ENCODE measurements at places on chromosomes 7 and 10. TPM values are rescaled to one million over a fixed set of nuclear protein-coding genes. Genes with fewer than 3 reads are reported as not detected.

DNA sequence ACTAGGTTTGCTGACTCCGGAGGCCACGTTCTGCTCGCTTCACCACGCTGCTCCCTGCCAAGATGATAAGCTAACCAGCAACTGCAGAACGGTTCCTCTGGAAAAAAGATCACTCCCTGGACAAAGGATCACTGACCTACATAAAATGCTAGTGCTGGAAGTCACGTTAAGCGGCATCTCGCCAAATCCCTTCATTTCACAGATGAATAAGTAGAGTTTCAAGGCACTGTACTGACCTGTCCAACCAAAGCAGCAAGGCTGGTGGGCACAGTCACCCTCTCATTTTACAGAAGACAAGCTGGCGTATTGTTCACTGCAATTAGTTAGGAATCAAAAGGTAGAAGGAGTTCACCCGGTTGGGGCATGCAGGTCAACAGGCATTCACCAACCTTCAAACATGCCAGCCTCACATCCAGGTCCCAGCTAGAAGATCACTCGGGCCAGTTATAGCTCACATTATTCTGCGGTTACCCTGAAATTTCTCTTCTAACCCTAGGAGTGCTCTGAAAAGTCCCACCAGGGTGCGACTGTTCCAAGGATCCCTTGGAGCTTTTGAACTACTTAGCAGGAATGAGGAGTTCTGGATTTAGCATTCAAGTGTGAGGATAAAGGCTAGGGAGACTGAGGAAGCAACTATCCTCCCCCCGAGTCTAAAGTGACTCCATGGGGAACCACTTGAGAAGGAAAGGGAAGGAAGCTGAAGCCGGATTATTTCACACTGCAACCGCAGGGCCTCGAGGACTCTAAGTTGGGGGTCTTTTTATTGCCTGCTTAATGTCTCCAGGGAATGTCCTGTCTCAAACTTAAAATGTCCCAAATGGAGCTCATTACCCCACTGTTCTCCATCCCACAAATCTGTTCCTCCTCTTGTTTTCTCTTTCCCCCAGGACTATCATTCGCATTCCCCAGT lies 32.8 kb downstream of the HIPK2 start:
- H3K36me3 ChIP-seq, result no peaks in the 10 kb centered on the region
- DNase-seq, result no peak
- no peak overlapping the region for H3K27ac ChIP-seq
- H3K4me1 ChIP-seq, result peaks cover 23% of the 10 kb centered on the region
- H3K4me3 ChIP-seq, result no peak overlapping the region

GRCh38 chr7:50312250-50313162 lies 8.0 kb downstream of the IKZF1 start:
- peaks cover 20% of the 10 kb centered on the region for H3K27me3 ChIP-seq
- no peak overlapping the region for H3K27ac ChIP-seq
- H3K4me3 ChIP-seq, result no peak overlapping the region
- no peaks in the 10 kb centered on the region for H3K4me1 ChIP-seq

DNA sequence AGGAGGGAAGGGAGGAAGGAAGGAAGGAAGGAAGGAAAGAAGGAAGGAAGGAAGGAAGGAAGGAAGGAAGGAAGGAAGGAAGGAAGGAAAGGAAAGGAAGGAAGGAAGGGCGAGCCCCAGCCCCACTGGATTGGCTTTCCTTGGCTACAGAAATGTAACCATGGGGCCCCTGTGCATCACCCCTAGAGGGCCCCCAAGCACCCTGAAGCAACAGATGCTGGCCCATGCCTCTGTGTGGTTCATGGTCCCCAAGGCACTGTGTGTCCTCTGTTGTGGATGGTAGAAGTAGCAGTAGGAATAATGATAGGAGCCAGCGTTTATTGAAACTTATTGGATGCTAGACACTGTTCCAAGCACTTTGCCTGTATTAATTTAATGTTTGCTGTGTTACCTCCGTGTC lies 116.6 kb upstream of the MACROH2A2 start:
- peaks cover 6% of the 10 kb centered on the region for H3K36me3 ChIP-seq
- DNase-seq, result no peak
- peaks cover 8% of the 10 kb centered on the region for H3K27me3 ChIP-seq
- no peak overlapping the region for H3K4me3 ChIP-seq
- H3K4me1 ChIP-seq, result peaks cover 12% of the 10 kb centered on the region

The PAPOLB gene
- 0.05 TPM for polyA plus RNA-seq

The METTL27 gene
- polyA plus RNA-seq, result 3.2 TPM

Data from muscle of leg (tissue), 16 donors.